ENCODE measurements at places on chromosomes 11 and 22.

DNA sequence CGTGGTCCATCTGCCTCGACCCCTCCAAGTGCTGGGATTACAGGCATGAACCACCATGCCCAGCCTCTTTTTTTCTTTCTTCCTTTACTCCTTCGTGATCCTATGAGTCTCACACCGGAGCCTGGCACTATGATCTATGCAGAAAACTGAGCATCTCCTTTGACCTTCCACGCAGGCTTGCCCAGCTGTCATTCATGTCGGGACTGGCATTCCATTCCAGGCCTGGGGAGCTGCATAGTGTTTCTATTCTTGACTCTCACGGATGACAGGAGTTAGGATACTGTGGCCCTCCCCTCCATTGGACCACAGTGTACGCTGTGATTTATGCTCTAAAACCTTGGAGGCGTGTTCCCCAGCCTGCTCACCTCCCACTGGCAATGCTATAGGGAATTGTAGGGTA is 611.8 kb downstream of the BRD1 start:
- no peak for DNase-seq

GRCh38 chr22:30348809-30349208 is 7.9 kb downstream of the SF3A1 start:
- DNase-seq, result no peak

DNA sequence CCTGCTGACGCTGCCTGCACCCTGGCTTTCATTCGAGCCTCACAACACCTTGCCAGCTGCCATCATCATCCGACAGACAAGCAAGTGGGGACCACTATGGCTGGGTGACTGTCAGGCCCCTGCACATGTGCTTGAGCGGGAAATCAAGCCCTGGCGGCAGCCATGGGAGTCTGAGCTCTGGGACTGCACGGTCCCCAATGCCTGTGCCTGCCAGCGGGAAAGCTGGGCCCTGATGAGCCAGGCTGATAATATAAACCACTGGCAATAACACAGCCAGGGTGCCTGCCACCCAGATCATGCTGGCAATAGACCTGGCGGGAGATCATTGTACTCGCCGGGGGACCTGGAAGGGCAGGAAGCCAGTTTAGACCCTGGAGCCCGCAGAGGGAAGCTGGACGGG is 2.5 kb downstream of the FGF3 start:
- DNase-seq, result no peak

DNA sequence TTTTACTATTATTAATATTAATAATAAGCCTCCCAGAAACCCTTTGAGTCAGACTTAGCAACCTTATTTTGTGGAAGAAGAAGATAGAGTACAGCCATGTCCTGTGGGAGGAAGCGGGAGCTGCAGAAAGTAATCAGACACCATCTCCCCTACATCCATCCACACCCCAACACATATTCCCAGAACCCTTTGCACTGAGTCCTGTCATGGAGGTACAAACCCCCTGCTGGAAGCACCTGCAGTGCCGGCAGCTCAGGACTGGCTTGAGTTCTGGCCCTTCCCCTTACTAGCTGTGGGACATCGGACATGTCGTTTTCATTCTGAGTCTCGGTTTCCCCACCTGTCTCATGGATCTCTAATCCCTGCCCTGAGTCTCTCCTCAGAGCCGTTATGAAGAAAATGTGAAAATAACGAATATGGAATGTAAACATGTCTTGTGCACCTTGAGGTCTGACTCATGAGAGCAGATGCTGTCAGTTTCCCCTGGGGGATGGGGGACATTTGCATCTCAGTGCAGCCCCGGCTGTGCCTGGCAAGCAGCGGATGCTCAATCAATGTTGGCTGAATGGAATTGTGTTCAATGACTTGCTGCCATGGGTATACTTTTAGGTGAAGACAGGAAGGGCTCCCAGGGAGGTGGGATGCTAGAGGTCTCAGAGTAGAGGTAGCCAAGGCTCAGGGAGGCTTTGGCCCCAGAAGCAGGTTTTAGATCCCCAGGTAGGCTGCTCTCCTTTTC is 45.4 kb downstream of the TP53I11 start:
- DNase-seq, result no peak

DNA sequence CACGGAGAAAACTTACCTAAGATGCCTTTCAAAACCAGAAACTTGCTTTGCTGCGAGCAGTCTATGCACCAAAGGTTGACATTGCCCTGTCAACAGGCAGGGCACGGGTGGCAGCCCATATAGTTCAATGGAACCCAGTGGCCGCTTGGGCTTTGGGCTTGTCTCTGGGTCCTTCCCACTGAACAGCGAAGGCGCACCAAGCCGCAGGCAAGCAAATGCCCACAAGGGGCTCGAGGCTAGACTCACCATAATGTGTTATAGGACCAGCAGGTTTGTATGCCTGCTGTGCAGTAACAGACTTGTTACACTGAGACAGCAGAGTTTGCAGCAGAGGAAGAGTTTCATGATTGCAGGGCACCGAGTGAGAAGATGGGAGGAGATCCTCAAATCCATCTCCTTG is 20.3 kb downstream of the CLDN5 start:
- DNase-seq, result no peak

DNA sequence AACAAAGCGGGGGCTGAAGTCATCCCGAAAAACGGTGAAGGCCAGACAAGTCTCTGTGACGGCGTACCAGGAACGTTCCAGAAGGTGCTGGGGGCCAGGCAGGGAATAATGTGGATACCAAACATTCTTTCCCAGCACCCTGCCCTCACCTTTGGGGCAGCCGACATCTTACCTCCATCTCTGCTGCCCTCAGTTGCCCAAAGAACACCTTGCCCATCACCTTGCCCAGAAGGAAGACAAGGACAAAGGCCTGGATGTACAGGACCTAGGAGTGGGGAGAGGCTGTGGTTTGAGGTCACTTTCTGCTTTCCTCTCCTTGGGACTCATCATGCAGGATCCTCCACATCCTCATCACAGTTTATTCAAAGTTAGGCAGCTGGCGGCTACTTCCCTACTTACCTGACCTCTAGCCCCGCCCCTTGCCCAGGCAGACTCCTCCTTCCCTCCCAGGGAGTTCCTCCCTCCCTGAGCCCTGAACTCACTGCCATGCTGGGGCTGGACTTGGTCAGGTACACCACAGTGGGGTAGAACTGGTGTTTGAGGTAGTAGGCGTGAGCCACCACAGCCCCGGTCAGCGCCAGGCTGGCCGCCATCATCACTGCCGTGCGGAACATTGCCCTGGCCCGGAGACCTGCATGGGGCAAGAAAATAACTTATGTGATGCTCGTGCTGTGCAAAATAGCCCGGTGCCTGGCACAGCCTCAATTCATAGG is 1.2 kb downstream of the SYVN1 start:
- DNase-seq, result no peak

DNA sequence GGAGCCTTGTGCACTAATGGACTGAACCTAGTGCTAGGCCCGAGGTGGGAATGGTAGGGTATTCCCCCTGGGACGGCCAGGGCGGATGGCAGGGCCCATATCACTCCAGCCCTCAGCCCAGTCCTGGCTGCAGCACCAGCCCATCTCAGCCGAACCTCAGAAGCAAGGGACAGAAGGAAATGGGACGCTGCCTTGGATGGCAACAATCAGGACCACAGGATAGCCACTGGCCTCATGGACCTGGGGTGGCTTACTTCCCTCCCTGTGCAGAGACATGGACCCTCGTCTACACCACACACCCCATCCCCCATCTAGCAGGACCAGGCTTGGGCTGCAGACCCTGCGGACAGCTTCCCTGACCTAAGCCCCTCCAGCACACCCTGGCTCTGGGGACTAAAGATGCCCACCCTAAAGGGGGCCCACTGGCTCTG is 24.1 kb downstream of the ARVCF start:
- no peak for DNase-seq

- DNase-seq, result no peak
These were observed 10.3 kb downstream of the MRPL21 start for GRCh38 chr11:68893282-68893681.

DNA sequence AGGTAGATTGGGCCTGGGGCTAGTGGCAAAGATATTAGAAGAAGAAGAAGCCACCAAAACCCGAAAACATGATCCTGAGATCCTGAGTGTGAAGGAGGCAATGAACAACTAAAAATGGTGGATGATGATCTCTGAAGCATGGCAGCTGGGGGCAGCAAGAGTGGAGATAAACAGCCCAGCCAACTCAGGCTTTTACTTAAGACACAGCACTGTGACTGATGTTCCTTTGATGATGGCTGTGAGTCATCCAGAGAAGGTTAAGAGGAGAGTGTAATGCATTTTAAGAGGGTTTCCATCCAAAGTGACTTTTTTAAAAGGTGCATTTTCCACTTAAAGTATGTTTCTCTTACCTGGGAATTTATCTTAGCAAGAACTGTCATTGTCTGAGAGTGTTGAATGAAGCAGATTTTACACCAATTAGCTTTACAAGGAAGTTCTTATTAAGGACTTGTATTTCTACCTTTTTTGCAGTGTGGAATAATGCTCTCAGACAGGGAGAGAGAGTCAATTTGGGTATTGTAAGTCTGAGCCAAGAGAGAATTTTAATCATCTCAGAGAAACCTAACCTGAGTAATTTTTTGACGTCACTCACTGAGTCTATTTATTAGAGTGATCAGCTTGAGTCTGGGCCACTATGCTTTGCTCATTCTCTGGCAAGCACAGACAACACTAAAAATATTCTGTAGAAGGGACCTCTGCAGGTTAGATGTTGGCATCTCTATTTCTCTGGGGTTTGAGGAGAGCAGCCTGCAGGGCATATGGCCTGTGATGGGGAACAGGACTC is 14.1 kb upstream of the CALCB start:
- no peak for DNase-seq

DNA sequence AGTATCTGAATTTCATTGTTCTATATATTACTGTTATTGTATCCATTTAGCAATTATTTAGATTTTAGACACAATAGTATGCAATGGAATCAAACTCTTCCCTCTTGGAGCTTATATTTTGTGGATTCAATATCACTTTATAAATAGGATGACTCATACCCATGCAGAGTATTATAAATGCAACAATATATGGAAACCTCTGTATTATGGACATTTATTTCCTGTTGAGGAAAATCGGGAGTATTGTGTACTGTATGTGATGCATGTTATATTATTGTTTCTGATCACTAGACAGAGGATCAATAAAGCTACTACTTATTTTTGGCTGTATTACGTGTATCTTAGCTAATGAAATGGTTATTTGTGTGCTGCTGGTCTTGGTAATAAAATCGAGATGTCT is 770 bp downstream of the METTL15 start:
- no peak for DNase-seq

- DNase-seq, result no peak
These were observed 345.9 kb downstream of the MIAT start for GRCh38 chr22:27003297-27003696.

- no peak for DNase-seq
These were observed 929.5 kb upstream of the CCDC90B start for GRCh38 chr11:84215672-84216071.

GRCh38 chr22:24588381-24588756 is 4.5 kb downstream of the LRRC75B start:
- DNase-seq, result no peak

- no peak for DNase-seq
These were observed 47.0 kb upstream of the GNAZ start for GRCh38 chr22:23023294-23023693.

GRCh38 chr11:84563356-84563755 is 1063.8 kb downstream of the DLG2 start:
- DNase-seq, result no peak

- no peak for DNase-seq
These were observed 183.2 kb upstream of the PITPNB start for GRCh38 chr22:28102151-28102812.

GRCh38 chr11:107496011-107496410 is 38.4 kb upstream of the CWF19L2 start:
- peak; percentile 35 for DNase-seq

DNA sequence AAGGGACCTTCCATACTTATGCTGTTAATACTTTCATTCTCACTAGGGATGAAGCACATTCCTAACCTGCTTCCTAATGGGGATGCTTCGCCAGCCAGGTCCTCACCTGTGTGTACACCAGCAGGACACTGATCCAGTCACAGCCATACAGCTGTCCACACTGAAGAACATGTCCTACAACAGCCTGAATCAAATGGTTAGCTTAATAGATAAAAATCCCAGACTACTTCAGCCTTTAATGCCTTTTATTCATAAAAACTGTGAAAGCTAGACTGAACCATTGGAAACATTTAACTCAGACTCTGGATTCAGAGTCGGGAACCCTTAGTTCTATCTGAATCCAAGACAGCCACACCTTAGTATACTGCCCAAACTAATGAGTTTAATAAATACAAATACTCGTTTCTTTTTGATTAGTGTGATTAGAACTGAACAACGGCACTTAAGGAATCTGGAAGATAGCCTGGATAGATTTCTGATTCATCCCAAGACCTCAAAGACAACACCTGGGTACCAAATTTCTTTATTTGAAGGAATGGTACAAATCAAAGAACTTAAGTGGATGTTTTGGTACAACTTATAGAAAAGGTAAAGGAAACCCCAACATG is 3.3 kb downstream of the FTH1 start:
- no peak for DNase-seq

DNA sequence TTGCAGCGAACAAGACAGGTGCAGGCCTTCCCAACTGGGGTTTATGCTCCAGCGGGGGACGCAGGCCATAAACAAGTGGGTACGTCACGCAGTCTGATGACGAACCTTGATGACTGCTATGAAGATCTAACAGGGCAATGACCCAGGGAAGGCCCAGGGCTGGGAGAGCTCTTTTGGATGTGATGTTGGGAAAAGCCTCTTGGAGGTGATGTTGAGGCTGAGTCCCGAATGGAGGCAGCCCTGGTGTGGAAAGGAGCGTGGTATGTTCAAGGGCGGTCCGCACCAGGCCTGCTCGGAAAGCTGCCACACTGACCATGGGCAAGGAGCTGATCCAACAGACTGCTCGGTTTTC is 5.8 kb downstream of the FADS2 start:
- DNase-seq, result no peak

GRCh38 chr11:108960501-108960900 is 295.6 kb downstream of the DDX10 start:
- no peak for DNase-seq

- no peak for DNase-seq
These were observed 3.3 kb upstream of the TYMP start for GRCh38 chr22:50532824-50533796.

- no peak for DNase-seq
These were observed 198.7 kb upstream of the MTMR2 start for GRCh38 chr11:96122601-96123074.

Data from non-pigmented ciliary epithelial cell (primary cell).